ENCODE measurements at places on chromosomes 2 and 18. TPM values are rescaled to one million over a fixed set of nuclear protein-coding genes. Genes with fewer than 3 reads are reported as not detected.

SERPINB12 gene
- total RNA-seq: not detected

RAX gene
- 0.52 TPM for total RNA-seq

GRCh38 chr2:102252236-102252635, 59.1 kb upstream of the IL1RL1 start:
- peaks cover 4% of the 10 kb centered on the region for H3K4me1 ChIP-seq
- no peaks in the 10 kb centered on the region for H3K27me3 ChIP-seq
- no peak overlapping the region for H3K27ac ChIP-seq
- DNase-seq: no peak
- no peak overlapping the region for H3K4me3 ChIP-seq

DNA sequence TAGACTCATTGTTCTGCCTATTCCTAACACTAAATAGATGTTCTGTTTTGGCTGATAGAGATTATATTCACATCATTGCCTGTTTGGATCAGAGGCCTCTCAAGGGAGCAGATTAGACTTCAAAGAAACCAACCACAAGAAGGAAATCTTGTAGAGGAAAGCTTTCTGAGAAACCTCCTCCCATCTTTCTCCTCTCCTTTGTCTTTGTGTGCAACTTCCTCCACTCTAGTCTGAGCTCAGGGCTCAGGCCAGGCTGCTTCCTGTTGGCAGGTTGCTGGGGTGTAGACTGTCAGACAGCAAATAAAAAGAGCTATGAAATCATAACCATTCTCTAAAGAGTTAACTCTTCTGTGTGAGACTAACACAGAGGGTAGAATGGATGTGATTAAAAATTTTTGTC, 113.0 kb downstream of the TGFA start:
- H3K4me3 ChIP-seq: no peak overlapping the region
- H3K4me1 ChIP-seq: no peaks in the 10 kb centered on the region
- no peaks in the 10 kb centered on the region for H3K36me3 ChIP-seq
- no peak for DNase-seq
- H3K27ac ChIP-seq: no peak overlapping the region

DNA sequence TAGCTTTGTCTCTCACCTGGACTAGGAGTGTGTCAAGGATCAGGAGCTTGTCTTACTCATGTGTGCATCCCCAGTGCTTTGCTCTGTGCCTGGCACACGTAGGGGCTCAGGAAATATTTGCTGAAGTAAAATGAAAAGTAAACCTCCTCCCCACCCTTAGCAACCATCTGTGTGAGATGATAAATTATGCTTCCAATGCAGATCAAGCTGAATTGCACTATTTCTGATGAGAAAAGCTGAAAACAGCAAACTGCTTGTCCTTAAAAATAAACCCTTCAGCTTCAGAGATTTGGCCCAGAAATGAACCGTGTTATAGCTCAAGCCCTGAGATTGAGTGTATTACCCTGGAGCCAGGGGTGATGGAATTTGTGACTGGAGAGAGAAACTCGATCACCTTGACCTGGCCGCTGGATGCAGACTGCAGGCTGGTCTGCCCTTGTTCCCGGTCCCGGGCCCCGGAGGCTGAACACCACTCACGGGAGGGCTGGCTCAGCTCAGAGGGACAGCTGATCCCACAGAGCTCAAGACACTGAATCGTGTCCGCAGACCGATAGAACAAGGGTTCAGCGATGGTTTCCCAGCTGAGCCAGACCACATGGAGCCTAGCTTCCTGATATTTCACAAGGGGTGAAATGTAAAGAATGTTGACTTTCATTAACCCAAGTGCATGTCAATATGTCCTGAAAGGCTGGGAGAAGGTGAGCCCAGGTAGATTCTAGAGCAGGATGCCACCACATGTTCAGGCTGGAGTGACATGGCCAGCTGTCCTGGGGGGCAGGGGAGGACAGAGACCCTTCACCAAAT, 50.5 kb downstream of the DDX1 start:
- no peak overlapping the region for H3K4me3 ChIP-seq
- no peaks in the 10 kb centered on the region for H3K36me3 ChIP-seq
- H3K27ac ChIP-seq: no peak overlapping the region
- no peaks in the 10 kb centered on the region for H3K4me1 ChIP-seq
- no peaks in the 10 kb centered on the region for H3K27me3 ChIP-seq

DNA sequence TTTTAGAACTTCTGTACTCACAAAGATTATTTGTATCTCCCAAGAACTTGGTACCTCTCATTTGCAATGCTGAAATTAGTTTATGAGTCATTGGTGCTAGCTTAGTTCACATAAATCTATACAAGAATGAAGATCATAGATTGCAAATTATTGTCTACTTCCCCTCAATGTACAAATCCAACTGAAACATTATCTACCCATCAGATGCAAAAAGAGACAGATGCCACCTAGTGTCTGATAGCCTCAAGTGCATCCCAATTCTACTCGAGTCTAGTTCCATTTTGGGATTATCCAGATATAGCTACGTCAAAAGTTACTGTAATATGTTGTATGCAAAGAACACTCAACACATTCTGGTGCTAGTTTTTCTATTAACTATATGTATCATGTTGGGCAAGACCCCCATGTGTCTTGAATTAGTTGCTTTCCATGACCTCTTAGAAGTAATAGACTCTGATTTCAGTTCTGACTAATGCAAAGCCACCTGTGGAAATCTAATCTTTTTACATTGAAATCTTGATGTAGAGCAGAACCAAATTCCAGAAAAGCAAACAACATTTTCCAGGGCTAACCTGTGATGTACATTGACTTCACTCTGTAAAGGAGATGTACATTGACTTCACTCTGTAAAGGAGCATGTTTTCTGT, 210.0 kb downstream of the RBM43 start:
- DNase-seq: no peak
- no peaks in the 10 kb centered on the region for H3K36me3 ChIP-seq
- H3K4me1 ChIP-seq: no peaks in the 10 kb centered on the region
- no peak overlapping the region for H3K27ac ChIP-seq

- H3K27ac ChIP-seq: no peak overlapping the region
- DNase-seq: no peak
- H3K4me1 ChIP-seq: no peaks in the 10 kb centered on the region
- no peaks in the 10 kb centered on the region for H3K27me3 ChIP-seq
- no peaks in the 10 kb centered on the region for H3K36me3 ChIP-seq
- H3K4me3 ChIP-seq: no peak overlapping the region
Observed at GRCh38 chr2:54839461-54840255, 116.2 kb downstream of the EML6 start.

GRCh38 chr2:42050010-42050702, 2.3 kb downstream of the PKDCC start:
- peaks cover 12% of the 10 kb centered on the region for H3K27me3 ChIP-seq
- no peak for DNase-seq
- peaks cover 60% of the 10 kb centered on the region for H3K4me1 ChIP-seq

DNA sequence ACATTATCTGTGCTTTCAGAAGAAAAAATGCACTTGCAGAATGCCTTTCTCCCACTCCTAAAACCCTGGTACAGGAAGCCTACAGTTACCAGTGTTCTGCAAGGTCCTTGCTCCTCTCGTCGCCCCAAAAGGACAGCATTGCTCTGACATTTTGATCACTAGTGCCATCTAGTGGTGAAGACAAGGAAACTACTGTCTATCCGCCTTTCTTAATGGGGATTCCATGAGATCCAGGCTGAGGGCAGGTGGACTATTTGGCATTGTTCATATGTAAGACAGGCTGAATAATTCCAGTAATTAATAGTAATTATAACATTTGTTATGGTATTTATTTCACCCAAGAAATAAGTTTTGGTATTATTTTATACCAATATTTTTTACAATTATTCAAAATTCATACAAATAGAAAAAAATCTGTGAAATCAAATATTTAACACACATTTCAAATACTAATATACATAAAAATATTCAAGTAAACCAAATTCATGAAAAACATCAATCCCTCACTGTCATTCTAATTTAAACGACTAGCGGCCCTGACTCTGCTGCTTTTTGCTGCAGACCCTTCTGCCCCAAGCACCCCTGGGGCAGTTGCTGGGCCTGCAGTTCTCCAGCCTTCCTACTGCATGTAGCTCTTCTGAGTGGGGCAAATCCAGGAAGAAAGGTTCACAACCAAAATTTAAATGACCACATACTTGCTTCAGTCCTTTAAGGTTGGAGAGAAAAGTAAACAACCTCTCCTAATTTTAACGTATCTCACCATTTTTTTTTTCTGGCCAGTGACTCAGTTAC, 19.0 kb downstream of the TPGS2 start:
- DNase-seq: no peak
- peaks cover 31% of the 10 kb centered on the region for H3K36me3 ChIP-seq
- H3K4me3 ChIP-seq: no peak overlapping the region

DNA sequence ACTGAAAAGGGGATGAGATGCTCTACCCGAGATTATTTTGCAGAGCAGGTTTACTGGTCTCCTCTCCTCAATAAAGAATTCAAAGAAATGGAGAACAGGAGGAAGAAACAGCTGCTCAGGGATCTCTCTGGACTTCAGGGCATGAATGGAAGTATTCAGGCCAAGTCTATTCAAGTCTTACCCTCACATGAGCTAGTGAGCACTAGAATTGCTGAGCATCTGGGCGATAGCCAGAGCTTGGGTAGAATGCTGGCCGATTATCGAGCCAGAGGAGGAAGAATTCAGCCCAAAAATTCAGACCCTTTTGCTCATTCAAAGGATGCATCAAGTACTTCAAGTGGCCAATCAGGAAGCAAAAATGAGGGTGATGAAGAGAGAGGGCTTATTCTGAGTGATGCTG, 60.0 kb downstream of the PIKFYVE start:
- no peak overlapping the region for H3K4me3 ChIP-seq
- no peak for DNase-seq
- peaks cover 35% of the 10 kb centered on the region for H3K36me3 ChIP-seq
- no peaks in the 10 kb centered on the region for H3K4me1 ChIP-seq
- no peaks in the 10 kb centered on the region for H3K27me3 ChIP-seq

DNA sequence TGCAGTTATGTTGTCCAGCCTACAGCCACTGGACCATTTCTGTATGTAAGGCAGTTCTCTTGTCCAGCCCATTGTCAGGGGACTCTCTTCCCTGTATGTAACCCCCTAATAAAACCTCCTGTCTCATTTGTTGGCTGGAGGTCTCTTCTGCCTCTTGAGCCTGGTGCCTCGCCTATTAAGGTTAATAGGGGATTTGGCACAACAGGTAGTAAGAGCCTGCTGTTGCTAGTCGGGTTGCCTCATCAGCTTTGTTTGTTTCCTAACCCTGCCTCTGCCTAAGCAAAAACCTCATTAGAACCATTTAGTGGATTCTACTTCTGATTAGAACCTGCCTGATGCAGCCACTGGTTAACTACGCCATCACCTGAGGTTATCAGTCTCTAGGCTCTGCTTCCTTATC, 62.2 kb upstream of the STPG4 start:
- no peaks in the 10 kb centered on the region for H3K27me3 ChIP-seq
- no peak overlapping the region for H3K4me3 ChIP-seq
- no peak for DNase-seq
- H3K27ac ChIP-seq: no peak overlapping the region
- no peaks in the 10 kb centered on the region for H3K36me3 ChIP-seq

- peaks cover 56% of the 10 kb centered on the region for H3K27me3 ChIP-seq
- no peaks in the 10 kb centered on the region for H3K36me3 ChIP-seq
- H3K4me1 ChIP-seq: peaks cover 14% of the 10 kb centered on the region
- DNase-seq: no peak
- H3K4me3 ChIP-seq: peak overlapping the region; percentile 63
Observed at GRCh38 chr2:66427300-66427699, 7.6 kb upstream of the MEIS1 start.

- peaks cover 18% of the 10 kb centered on the region for H3K36me3 ChIP-seq
- H3K27ac ChIP-seq: no peak overlapping the region
- no peak for DNase-seq
- no peaks in the 10 kb centered on the region for H3K27me3 ChIP-seq
Observed at GRCh38 chr2:74162951-74163350, 15.2 kb upstream of the BOLA3 start.

DNA sequence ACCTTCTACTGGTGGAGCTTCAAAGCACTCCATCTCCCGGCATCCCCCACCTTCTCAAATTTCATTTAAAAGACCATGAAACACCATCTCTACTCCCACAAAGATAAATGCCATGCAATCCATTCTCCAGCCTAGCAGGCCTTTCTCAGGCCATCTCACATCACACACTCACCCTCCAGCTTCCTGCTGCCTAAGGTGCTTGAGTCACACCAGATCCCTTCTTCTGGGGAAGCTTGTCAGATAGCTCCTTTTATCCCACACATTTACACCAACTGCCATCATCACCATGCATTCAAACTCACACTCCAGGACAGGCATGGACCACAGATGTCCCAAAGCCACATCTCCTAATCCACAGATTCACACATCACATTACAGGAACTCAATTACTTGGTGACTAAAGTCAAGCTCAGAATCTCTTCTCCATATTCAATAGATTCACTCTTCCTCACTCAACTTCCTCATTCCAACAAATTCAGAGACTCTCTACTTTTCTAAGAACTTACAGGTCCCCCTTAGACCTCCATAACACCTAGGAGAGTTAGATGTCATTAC, 292.5 kb downstream of the TNS1 start:
- no peaks in the 10 kb centered on the region for H3K4me1 ChIP-seq
- no peaks in the 10 kb centered on the region for H3K36me3 ChIP-seq
- H3K27ac ChIP-seq: no peak overlapping the region
- H3K4me3 ChIP-seq: no peak overlapping the region
- no peaks in the 10 kb centered on the region for H3K27me3 ChIP-seq

- no peaks in the 10 kb centered on the region for H3K27me3 ChIP-seq
- no peak overlapping the region for H3K27ac ChIP-seq
- DNase-seq: no peak
- H3K36me3 ChIP-seq: no peaks in the 10 kb centered on the region
- no peak overlapping the region for H3K4me3 ChIP-seq
Observed at GRCh38 chr18:9877655-9878014, 8.1 kb upstream of the TXNDC2 start.
